ENCODE measurements at places on chromosomes 6 and 20. TPM values are rescaled to one million over a fixed set of nuclear protein-coding genes. Genes with fewer than 3 reads are reported as not detected.
A peak's percentile ranks its signal among the peaks of the same experiment; 100 is the strongest.

GRCh38 chr6:25172819-25173218, 106.4 kb upstream of the CARMIL1 start:
- H3K36me3 ChIP-seq, result no peaks in the 10 kb centered on the region
- no peak for DNase-seq
- H3K4me3 ChIP-seq, result no peak overlapping the region
- H3K27me3 ChIP-seq, result no peaks in the 10 kb centered on the region

- H3K27ac ChIP-seq, result peak overlapping the region; percentile 50
- DNase-seq, result no peak
- H3K4me1 ChIP-seq, result peaks cover 75% of the 10 kb centered on the region
- H3K36me3 ChIP-seq, result peaks cover 77% of the 10 kb centered on the region
- H3K27me3 ChIP-seq, result no peaks in the 10 kb centered on the region
- no peak overlapping the region for H3K4me3 ChIP-seq
These were observed 60.0 kb downstream of the PTPN1 start for GRCh38 chr20:50569864-50570836.

- peaks cover 4% of the 10 kb centered on the region for H3K4me1 ChIP-seq
- no peaks in the 10 kb centered on the region for H3K27me3 ChIP-seq
- H3K27ac ChIP-seq, result peak overlapping the region; percentile 63
These were observed 24.0 kb downstream of the C6orf132 start for GRCh38 chr6:42118162-42119001.

The KIFC1 gene
- polyA plus RNA-seq, result 30.7 TPM

The GRIK2 gene
- 0.56 TPM for polyA plus RNA-seq

- no peak for DNase-seq
- no peaks in the 10 kb centered on the region for H3K36me3 ChIP-seq
- H3K27me3 ChIP-seq, result no peaks in the 10 kb centered on the region
- no peak overlapping the region for H3K4me3 ChIP-seq
These were observed 69.4 kb downstream of the BMP2 start for GRCh38 chr20:6836821-6837374.

- no peaks in the 10 kb centered on the region for H3K27me3 ChIP-seq
- no peak for DNase-seq
- H3K27ac ChIP-seq, result no peak overlapping the region
- peaks cover 6% of the 10 kb centered on the region for H3K4me1 ChIP-seq
- H3K4me3 ChIP-seq, result no peak overlapping the region
These were observed 37.2 kb downstream of the SYNJ2 start for GRCh38 chr6:158018851-158019361.

GRCh38 chr6:129859524-129859923, 1.6 kb downstream of the TMEM244 start:
- DNase-seq, result no peak
- no peaks in the 10 kb centered on the region for H3K36me3 ChIP-seq
- no peaks in the 10 kb centered on the region for H3K4me1 ChIP-seq
- H3K27me3 ChIP-seq, result no peaks in the 10 kb centered on the region
- no peak overlapping the region for H3K27ac ChIP-seq

DNA sequence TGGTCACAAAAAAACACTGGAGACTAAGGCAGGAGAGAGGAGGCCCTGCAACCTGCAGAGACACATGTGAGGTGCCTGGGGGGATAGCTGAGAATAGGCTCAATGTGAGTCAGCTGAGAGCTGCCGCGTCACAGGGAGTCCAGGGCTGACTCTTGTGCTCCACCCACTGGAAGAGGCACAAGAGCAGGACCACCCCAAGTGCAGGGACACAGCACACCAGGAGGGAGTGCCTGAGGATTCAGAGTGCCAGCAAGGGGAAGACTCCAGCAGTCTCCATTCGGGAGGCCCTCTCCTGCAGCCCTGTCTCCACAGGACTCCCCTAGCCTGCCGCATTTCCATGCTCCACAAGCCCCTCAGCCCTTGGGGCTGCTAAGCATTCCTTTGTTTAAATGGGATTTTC, 105.5 kb downstream of the HUS1B start:
- no peak overlapping the region for H3K27ac ChIP-seq

DNA sequence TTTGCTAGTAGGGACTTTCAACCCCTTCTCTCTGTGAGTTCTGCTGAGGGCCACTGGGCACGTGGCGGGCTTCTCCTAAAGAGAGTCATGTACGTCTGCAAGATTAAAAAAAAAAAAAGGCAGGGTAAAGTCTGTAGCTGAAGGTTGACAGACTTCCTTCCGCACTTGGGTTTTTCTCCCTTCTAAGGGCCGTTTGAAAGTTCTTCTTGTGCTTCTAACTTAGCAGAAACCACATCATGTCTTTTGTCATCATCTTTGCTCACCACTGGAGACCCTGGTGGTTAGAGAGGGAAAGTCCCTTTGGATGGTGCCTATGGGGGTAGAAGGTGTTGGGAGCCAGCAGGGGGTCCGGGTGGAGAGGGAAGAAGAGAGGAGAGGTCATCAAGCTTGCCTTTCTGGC, 31.4 kb downstream of the PRDM1 start:
- no peaks in the 10 kb centered on the region for H3K27me3 ChIP-seq
- no peak overlapping the region for H3K27ac ChIP-seq
- peaks cover 36% of the 10 kb centered on the region for H3K4me1 ChIP-seq
- H3K4me3 ChIP-seq, result no peak overlapping the region

The C6orf52 gene
- 6.1 TPM for polyA plus RNA-seq

The LY6G6C gene
- polyA plus RNA-seq, result 0.27 TPM

GRCh38 chr20:22824077-22824476, 211.0 kb upstream of the SSTR4 start:
- no peak for DNase-seq
- no peak overlapping the region for H3K27ac ChIP-seq
- H3K4me3 ChIP-seq, result no peak overlapping the region
- H3K27me3 ChIP-seq, result no peaks in the 10 kb centered on the region

- H3K36me3 ChIP-seq, result no peaks in the 10 kb centered on the region
- no peak for DNase-seq
- no peak overlapping the region for H3K4me3 ChIP-seq
- H3K27ac ChIP-seq, result no peak overlapping the region
These were observed 67.5 kb downstream of the JARID2 start for GRCh38 chr6:15313367-15313766.

The BMP5 gene
- 88.6 TPM for polyA plus RNA-seq

The ARMH2 gene
- polyA plus RNA-seq, result not detected

The CDSN gene
- polyA plus RNA-seq, result not detected

DNA sequence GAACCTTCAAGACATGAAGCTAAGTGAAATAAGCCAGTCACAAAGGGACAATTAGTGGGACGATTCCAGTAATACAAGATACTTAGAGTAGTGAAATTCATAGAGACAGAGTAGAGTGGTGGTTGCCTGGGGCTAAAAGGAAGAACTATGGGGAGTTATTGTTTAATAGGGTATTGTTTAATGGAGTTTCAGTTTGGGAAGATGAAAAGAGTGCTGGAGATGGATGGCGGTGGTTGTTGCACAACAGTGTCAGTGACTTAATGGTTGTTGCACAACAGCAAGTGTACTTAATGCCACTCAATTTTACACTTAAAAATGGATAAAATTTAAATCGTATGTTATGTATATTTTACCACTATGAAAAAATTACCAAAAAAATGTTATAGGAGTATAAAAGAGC, 209.7 kb upstream of the TENT5A start:
- no peaks in the 10 kb centered on the region for H3K4me1 ChIP-seq
- DNase-seq, result no peak
- H3K27me3 ChIP-seq, result no peaks in the 10 kb centered on the region
- no peaks in the 10 kb centered on the region for H3K36me3 ChIP-seq
- H3K4me3 ChIP-seq, result no peak overlapping the region
- no peak overlapping the region for H3K27ac ChIP-seq

DNA sequence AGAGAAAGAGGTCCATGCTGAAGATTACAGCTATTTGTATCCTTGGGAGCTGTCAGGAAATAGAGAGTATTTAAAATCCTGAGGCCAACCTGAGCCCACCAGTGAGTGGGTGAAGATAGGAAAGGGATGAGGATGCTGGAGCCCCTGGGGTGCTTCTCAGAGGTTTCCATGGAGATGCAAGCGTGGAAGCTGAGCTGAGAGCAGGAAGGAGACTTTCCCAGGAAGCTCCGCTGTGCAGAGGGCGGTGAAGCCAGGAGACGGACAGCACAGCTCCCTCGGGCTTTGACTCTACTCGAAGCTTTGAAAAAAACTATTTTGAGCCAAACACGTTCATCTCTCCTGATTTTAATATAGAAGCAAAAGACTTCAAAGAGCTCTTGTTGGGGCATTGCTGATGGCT, 222.1 kb downstream of the SMOC2 start:
- H3K27me3 ChIP-seq, result no peaks in the 10 kb centered on the region
- no peak overlapping the region for H3K27ac ChIP-seq
- no peak for DNase-seq
- no peaks in the 10 kb centered on the region for H3K4me1 ChIP-seq
- H3K36me3 ChIP-seq, result no peaks in the 10 kb centered on the region
- no peak overlapping the region for H3K4me3 ChIP-seq

- no peak for DNase-seq
These were observed 134.5 kb downstream of the AGPAT4 start for GRCh38 chr6:161139304-161139765.

DNA sequence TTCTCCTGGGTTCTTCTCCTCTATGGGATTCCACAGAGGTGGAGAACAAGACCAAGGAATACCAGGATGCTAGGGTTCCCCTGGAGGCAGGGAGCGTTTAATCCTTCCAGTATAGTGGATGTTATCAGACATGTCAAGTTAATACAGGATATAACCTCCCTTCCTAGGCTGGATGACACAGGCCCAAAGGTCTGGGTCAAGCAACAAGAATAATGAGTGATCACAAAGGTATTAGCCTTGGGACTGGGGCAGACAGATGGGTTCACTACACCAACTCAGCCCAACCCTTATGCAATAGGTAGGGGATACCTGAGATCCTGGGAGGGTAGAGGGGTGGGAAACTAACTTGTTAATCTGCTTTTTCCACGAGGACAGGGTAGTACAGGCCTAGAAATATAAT, 690.3 kb downstream of the HTR1B start:
- H3K27me3 ChIP-seq, result no peaks in the 10 kb centered on the region
- no peak for DNase-seq
- H3K4me1 ChIP-seq, result no peaks in the 10 kb centered on the region
- no peak overlapping the region for H3K4me3 ChIP-seq

DNA sequence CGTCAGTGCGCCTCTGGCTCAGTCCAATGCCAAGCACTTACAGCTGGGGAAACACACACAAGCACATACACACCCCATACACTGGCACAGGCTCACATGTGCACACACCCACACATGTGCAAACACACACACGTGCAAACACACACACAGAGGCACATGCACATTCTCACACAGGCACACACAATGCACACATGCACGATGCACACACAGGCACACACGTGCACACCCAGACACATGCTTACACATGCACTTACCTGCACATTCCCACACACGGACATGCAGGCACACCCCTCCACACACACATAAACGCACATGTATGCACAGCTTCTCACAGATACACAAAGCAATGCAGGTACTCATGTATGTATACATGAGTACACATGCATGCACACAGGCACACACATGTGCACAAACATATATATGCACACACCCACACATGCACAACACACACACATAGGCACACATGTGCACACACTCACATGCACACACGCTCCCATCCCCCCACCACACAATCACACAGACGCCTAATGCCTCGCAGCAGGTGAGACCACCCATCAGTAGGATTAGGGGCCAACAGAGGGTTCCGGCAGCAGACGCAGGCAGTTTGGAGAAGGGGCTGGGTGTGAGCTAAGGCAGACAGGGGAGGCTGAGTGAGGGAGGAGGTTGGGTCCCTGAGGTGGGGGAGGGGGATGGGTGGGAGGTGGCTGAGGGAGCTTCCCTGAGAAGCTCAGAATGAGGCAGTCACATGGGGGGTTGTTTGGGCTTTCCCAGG, 71.2 kb upstream of the SLCO4A1 start:
- DNase-seq, result no peak
- no peaks in the 10 kb centered on the region for H3K4me1 ChIP-seq
- H3K27ac ChIP-seq, result no peak overlapping the region
- no peak overlapping the region for H3K4me3 ChIP-seq

DNA sequence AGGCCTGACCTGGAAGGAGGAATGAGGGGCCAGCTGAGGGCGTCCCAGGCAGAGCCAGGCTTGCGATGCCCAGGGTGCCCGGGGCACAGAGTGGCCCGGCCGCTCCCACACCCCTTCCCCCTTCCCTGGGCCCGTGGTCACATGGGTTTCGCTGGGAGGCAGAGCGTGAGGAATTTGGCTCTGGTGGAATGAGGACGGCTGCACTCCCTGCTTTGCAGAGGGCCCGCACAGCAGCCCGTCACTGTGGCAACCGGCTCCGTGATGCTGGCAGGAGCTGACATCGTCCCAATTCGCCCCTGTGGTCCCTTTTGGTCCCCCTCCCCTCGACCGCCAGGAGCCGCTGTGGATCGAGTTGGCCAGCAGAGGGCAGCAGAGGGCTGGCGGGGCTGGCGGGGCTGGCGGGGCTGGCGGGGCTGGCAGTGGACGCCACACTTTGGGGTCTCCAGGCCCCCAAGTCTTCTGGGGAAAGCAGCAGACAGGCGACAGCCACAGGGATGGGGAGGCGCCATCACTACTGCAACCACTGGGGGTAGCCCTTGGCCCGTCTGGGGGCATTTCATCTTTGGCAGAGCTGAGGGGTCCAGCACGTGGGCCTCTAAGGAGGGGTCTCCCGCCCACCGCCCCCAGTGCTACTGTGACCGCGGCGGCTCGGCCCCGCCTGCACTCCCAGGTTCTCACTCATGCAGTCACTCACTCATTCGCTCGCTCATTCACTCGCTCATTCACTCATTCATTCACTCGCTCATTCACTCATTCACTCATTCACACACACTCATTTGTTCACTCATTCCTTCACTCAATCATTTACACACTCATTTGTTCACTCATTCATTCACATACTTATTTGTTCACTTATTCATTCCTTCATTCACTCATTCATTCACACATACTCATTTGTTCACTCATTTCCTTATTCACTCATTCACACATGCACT, 49.7 kb upstream of the BHLHE23 start:
- H3K36me3 ChIP-seq, result no peaks in the 10 kb centered on the region
- H3K4me3 ChIP-seq, result no peak overlapping the region
- peak; percentile 22 for DNase-seq
- H3K27me3 ChIP-seq, result no peaks in the 10 kb centered on the region
- peaks cover 8% of the 10 kb centered on the region for H3K4me1 ChIP-seq

- no peak overlapping the region for H3K27ac ChIP-seq
- DNase-seq, result no peak
These were observed 12.6 kb downstream of the CPNE5 start for GRCh38 chr6:36826520-36827227.

- H3K27ac ChIP-seq, result no peak overlapping the region
- no peaks in the 10 kb centered on the region for H3K36me3 ChIP-seq
- no peak overlapping the region for H3K4me3 ChIP-seq
- H3K27me3 ChIP-seq, result no peaks in the 10 kb centered on the region
- DNase-seq, result no peak
- no peaks in the 10 kb centered on the region for H3K4me1 ChIP-seq
These were observed 30.0 kb upstream of the ZBP1 start for GRCh38 chr20:57650266-57650665.

The C20orf202 gene
- polyA plus RNA-seq, result 1.3 TPM
